ENCODE measurements at places on chromosomes 3 and 15. TPM values are rescaled to one million over a fixed set of nuclear protein-coding genes. Genes with fewer than 3 reads are reported as not detected.

The ZMYND10 gene
- 1.3 TPM for total RNA-seq

The CYP8B1 gene
- total RNA-seq, result not detected

The CD96 gene
- not detected for total RNA-seq

The BNC1 gene
- total RNA-seq, result 0.52 TPM
